ENCODE measurements at places on chromosomes 2 and 18.
A peak's percentile ranks its signal among the peaks of the same experiment; 100 is the strongest.

- DNase-seq: peak; percentile 71
Observed at GRCh38 chr2:98730707-98731040, 258 bp downstream of the MGAT4A start.

- no peak for DNase-seq
Observed at GRCh38 chr2:61283443-61284160, 121.6 kb downstream of the C2orf74 start.

DNA sequence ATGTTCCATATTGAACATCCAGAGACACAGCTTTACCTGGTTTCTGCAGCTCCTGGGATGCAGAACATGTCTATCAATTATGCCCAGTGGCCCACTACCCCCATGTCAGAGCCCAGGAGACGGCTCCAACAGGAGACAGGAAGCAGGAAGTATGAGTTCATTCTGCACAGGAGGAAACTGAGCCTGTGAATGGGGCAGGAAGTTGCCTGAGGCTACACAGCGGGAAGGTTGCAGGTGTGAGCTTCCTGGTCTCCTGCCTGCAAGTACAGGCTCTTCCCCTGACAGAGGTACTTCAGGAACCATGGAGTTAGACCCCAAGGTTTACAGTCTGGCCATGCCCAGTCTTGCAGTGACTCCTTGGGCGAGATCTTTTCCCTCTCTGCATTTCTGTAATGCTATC lies 2.8 kb upstream of the BOK start:
- DNase-seq: no peak

- DNase-seq: no peak
Observed at GRCh38 chr2:184824597-184824996, 226.3 kb downstream of the ZNF804A start.

DNA sequence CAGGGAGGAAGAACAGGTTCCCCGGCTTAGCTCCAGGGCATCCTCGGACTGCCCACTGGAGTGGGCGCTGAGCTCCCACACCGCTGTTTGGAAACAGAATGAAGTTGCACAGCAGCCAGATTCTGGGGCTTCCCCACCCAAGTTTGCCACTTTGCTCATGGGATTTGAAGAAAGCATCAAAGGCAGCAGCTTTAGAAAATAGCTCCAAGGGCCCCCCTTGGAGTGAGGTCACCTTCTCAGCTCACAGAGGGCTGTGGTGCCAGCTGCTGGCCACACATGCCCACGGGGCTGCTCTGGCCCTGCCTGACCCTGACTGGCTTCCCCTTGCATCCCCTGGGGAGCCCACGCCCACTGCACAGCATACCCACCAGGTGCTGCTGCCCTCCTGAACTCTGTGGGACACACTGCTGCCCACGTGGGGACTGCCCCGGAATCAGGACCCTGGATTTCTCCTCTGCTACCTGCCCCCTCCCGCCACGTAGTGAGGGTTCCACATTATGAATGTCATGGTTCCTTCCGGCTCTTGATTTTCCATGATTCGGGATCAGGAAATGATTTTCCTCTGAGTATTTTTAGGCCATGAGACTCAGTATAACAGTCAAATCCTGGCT lies 70.3 kb downstream of the TGOLN2 start:
- DNase-seq: no peak

- DNase-seq: no peak
Observed at GRCh38 chr2:83561592-83561991, 897.5 kb downstream of the SUCLG1 start.

Measured in activated CD4-positive, CD25-positive, alpha-beta regulatory T cell treated with anti-CD3 and anti-CD28 coated beads, Interleukin-2, amount 50 U/mL, for 72 hours (primary cell).